ENCODE measurements at places on chromosomes 4 and X.

DNA sequence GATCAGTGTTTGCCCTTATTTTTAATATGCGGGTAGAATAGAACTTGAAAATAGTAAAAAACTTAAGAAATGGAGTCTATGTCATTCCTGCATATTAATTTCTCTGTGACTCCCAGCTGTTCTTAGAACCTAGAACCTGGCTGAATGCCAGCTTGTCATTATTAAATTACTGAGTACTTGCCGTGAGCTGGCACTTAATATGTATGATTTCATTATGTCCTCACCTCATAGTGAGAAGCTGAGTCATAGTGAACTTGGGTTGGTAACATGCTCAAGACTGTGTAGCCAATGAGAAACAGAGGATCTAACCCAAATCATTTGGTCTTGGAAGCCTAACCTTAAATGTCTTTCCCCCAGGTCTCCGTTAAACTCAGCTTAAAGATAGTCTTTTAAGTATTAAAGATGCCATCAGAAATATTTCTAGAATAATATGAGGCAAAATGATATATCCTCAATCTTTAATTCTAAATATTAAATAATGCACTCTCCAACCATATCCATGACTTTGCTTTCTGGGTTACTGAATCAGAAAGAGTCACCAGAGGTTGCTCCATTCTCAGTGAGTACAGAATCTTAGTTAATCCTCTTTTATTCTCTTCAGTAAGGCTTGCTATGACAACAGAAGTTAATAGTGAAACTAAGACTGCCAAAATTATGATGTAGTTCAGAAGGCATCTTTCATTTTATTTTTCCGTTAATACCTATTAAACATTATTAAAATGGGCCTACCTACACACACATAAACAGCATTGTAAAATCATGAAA, 58.6 kb upstream of the TLL1 start:
- no peak for DNase-seq

GRCh38 chr4:45692131-45692735, 431.6 kb downstream of the GABRG1 start:
- no peak for DNase-seq

GRCh38 chrX:115650916-115651315, 89.9 kb downstream of the PLS3 start:
- DNase-seq = no peak

GRCh38 chrX:150080497-150080896, 142.2 kb upstream of the EOLA2 start:
- no peak for DNase-seq

GRCh38 chrX:30220661-30221060, 5.3 kb downstream of the MAGEB2 start:
- DNase-seq = no peak

GRCh38 chr4:184972991-184973390, 45.3 kb upstream of the HELT start:
- no peak for DNase-seq

GRCh38 chr4:47744253-47744652, 93.6 kb downstream of the CORIN start:
- no peak for DNase-seq

GRCh38 chr4:141609243-141609642, 27.1 kb upstream of the IL15 start:
- no peak for DNase-seq

DNA sequence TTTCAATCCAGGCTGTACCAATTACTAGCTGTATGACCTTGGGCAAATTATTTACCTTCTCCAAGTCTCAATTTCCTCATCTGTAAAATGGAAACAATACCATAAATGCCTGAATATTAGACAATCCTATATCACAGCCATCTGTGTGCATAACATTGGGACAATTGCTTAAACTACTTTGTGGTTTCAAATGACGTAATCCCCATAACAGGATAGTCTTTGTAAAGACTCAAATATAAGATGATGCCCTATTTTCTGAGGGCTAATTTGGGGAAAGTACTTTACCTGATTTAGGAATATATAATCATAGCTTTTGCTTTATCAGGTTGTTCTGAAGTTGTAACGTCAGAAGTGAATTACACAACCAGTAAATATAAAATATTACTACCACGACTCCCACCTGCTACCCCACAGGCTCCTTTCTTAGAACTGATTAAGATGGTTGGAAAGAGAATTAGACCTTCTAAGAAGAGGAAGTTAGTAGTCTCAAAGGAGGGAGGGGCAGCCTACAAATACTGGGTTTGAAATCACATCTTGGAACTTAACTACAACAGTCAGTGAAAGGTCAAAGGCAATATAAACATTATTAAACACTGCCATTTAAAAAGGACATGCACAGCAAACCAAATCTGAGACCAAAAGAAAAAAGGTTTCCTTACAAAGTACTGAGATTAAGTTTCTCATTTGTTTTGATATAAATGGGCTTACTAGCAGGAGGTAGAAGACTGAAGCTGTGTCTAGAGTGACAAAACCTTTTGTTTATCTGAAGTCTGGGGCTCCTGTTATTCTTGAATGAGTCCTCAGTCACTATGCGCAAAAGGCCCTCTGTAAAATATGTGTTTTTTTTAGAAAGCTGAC, 215.0 kb downstream of the SCFD2 start:
- no peak for DNase-seq

DNA sequence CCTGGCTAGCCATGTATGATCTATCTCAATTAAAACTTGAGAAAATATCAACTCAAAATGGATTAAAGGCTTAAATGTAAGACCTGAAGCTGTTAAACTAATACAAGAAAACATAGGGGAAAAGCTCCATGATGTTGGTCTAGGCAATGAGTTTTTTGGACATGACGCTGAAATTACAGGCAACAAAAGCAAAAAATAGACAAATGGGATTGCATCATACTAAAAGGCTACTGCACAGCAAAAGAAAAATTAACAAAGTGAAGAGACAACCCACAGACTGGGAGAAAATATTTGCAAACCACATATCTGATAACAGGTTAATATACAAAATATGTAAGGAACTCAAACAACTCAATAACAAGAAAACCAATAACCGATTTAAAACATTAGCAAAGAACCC, 8.4 kb downstream of the GC start:
- DNase-seq = no peak

- no peak for DNase-seq
These were observed 383.3 kb upstream of the ZFP42 start for GRCh38 chr4:187612301-187612700.

GRCh38 chr4:186149872-186150271, 41.5 kb upstream of the CYP4V2 start:
- DNase-seq = no peak

DNA sequence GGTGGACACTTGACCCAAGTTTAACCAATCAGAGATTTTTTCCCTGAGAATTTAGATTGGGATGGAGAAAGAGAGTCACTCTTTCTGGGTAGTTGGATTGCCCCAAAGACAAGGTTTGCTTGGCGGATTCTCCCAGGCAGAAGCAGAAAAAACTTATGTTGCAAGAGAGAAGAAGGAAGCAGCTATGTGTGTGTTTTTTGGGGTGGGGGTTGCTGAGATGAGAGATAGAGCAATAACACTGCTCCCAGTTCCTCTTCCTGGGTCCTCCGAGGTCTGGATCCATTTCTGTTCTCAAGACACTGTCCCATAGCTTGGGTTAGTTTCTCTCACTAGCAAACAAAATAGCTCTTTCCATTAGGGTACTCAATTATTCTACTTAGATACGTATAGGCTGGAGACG, 222.1 kb downstream of the STIM2 start:
- DNase-seq = no peak

- DNase-seq = peak; percentile 22
These were observed 1.0 kb upstream of the PPP2R2C start for GRCh38 chr4:6473264-6474052.

GRCh38 chr4:42362591-42362990, 34.7 kb upstream of the SHISA3 start:
- DNase-seq = no peak

DNA sequence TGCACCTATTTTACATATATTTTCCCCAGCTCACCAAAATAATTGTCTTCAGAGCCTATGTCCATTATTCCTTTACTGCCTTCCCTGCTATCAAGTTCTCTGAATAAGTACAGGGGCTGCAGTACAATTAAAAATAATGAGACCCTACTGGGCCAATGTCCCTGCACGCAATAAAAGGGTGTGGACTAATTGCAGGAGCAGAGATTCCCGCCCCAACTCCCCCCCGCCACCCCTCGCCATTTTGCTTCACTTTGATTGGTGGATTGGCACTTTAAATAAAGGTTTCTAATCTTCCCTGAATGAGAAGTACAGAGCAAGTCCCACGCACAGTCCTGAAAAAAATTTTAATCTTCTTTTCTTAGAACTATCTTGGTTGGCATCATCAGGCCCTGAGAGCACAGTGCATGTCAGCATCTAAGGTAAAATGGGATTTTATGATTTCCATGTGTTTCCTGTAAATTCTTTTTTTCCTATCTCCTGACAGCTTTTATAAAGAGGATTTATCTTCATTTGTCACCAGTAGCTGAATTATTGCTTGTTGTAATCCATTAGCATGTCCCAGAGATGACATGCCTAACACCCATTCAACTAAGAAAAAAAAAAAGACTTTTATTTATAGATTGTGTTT, at the start of gene AMBN:
Gene AMBN, plus strand, starts transcription at position 302 of the 628 bp plus-strand sequence. Its CDS starts 103 bp downstream, at position 405.
- no peak for DNase-seq

DNA sequence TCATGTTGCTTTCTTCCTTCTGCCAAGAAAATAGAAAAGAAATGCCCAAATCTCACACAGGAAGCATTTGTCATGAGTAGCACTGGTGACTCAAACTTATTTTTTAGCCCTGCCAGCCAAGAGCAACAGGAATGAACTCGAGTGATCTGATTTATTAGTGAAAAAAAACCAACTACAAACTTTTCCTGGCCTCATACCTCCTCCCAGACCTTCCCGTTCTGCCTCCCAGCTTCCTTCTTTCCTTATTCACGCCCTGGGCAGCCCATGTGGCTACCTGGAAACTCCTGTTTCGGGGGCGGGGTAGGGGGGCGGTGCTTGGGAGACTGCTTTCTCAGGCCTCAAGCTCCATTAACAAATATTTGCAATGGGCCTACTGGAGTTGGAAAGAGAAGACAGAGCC, 178.5 kb downstream of the NHS start:
- no peak for DNase-seq

DNA sequence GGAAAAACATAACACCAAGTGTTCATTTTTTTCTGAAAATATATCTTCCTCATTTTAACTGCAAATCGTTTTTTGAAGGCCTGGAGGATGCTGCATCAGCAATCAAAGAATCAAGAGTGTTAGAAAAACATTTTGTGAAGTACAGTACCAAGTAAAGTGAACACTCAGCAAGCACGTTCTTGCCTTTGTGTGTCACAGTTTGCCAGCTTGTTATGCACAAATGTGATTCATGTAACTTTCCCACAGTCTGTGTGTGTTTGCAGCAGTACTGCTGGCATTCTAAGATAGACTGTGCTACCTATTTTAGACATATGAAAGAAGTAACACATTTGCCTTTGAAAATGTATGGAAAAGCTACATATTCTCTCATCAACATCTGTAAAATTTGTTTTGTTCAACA, 1617.7 kb downstream of the RPA4 start:
- no peak for DNase-seq

- DNase-seq = no peak
These were observed 129.8 kb downstream of the GUCY2F start for GRCh38 chrX:109352066-109352588.

GRCh38 chr4:113181289-113182007, 132.0 kb downstream of the ANK2 start:
- DNase-seq = no peak

DNA sequence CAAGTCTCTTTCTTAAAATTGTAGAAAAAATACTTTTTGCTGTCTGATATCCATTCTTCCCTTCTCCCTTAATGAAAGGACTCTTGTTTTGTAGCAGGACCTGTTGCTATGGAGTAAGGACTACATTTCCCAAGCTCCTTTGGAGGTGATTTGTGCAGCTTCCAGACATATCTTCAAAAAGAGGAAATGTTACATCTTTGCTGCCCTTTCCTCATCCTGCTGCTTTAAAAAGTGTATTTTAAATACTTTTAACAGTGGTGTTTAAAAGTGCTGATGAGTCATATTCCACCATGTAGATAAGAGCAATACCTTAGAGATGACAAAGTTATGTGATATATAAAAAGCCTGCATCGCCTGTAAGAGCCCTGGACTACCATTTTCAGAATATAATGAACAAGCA, 98.7 kb downstream of the CFAP299 start:
- no peak for DNase-seq

DNA sequence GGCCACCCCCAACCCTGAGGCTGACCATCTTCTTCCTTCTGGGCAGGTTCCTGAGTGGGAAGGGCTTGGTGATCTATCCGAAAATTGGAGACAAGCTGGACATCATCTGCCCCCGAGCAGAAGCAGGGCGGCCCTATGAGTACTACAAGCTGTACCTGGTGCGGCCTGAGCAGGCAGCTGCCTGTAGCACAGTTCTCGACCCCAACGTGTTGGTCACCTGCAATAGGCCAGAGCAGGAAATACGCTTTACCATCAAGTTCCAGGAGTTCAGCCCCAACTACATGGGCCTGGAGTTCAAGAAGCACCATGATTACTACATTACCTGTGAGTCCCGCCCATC, 9.7 kb downstream of the EFNB1 start:
- DNase-seq = no peak

- DNase-seq = peak; percentile 89
These were observed 405 bp upstream of the PPP1R3F start for GRCh38 chrX:49269010-49269766.

GRCh38 chr4:125266901-125267604, 47.7 kb upstream of the FAT4 start:
- DNase-seq = no peak

DNA sequence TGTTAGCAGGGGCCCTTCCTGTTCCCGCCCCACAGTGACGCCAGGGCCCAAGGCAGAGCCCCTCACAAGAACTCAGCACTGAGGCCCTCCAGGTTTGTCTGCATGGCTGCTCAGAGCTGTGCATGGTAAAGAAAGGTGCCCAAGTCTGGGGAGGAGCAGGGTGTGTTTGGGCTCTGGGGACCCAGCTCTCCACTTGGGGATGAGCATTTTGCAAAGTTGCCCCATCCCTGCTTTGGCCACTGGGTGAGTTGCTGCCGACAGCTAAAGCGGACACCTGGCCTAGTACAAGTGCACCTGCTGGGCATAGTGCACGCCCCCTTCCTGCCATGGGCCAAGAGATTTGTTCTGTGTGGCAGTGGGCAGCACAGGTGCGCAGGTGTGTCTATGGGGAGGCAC, 2.0 kb upstream of the MXD4 start:
- no peak for DNase-seq

- DNase-seq = no peak
These were observed 20.6 kb downstream of the ZNF721 start for GRCh38 chr4:478373-478772.

DNA sequence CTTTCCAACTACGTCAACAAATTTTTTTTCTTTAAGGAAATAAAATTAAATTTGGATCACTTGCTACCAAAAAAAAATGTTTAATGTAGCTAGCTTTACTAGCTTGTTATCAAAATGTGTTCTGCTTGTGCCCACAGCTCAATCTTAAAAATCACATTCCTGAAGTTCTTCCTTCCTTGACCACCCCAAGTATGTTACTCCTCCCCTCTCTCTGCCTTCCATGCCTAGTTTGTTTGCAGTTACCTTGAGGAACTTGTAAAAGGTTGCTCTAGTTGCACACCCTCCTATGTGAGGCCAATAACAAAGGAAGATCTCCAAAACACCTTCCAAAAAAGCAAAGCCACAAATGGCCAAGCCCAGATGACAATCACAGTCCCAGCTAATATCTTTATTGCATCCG, 19.6 kb upstream of the TMEM184C start:
- DNase-seq = no peak

GRCh38 chrX:7953446-7953845, 26.2 kb upstream of the PNPLA4 start:
- DNase-seq = no peak
